Activated CD4-positive, alpha-beta memory T cell treated with anti-CD3 and anti-CD28 coated beads for 36 hours (primary cell): ENCODE measurements at places on chromosomes 12 and 14.

DNA sequence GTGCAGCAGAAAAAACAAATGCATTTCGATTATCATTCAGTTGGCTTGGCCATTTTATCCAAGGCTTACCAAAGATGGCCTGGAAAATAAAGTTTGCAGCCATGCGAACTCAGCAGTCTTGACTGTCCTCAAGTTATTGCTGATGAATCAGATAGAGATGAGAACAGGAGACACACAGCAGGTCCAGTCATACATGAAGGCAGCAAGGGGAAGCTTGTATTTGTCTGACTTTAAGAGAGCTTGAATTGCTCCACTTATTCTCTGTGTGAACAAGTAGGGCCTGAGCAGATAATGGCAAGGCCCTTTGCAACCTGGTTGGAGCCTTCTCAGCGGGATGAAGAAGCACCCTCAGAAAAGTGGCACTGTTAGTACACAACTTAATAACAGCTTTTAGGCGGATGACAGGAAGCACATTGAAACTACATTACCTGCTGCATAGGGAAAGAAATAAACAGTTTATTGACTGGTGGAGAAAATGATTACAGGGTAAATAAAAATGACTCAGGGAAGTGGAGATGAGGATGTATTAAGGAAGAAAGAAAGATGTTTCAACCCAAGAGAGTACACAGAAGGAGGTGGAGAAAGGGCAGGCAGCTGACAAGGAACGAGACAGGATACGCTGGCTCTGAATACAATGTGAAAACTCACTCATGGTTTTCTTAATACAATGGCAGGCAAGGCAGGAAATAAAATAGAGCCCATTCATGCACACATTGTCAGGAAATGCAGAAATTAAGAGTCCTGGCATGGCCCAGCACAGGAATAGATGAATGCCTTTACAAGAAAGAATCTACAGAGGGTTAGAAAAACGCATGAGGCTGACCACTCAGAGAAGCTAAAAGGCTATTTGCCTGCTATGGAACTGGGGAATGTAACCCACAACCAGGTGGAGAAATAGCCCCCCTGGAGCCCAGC is 128.4 kb downstream of the GALC start:
- DNase-seq: no peak

- DNase-seq: no peak
Measured at GRCh38 chr12:64072916-64073575, 149.1 kb downstream of the KICS2 start.

DNA sequence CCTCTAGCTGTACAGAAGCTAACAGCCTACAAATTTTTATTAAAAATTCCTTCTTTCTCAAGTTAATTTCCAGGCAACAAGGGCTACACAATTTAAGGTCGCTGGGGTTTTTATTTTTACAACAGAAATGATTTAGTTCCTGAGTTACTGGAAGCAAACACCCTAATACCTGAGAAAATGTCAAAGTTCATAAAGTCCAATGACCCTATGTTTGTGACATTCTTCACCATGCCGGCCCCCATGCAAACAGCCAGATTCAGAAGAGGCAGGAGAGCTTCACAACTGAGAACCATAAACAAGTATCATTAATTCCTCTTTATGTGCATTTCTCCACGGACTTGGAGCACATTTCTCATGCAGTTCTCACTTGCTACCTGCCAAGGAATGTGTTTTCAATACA is 236.2 kb upstream of the EGLN3 start:
- DNase-seq: no peak

GRCh38 chr12:95213119-95213518 is 4.1 kb downstream of the FGD6 start:
- DNase-seq: no peak

DNA sequence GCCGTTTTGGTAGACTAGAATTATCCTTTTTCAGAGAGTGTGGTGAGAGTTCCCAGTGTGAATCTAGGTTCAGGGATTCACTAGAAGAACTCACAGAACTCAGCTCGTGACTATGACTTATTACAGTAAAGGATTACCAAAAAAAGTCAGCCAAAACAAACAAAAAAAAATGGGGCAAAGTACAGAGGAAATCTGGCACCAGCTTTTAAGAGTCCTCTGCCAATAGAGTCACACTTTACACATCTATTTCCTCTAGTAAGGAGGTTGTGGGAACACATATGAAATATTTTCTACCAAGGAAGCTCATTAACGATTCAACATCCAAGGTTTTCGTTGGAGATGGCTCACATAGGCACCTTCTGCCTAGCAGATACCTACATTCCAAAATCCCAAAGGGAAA is 28.2 kb downstream of the TSPAN19 start:
- DNase-seq: no peak

DNA sequence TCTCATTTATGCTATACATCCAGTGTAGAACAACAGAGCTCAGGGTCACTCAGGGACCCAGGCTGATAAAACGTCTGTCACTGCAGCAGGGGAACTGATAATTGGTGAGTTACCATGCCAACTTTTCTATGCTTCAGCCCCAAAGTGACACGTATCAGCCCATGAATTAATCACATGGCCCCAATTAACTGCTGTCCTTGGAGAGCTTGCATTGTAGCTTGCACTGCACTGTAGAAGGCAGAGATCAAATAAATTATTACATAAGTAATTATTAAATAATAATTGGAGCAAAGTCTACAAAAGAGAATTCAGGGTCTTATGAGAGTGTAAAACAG is 144.6 kb downstream of the SUDS3 start:
- DNase-seq: no peak

DNA sequence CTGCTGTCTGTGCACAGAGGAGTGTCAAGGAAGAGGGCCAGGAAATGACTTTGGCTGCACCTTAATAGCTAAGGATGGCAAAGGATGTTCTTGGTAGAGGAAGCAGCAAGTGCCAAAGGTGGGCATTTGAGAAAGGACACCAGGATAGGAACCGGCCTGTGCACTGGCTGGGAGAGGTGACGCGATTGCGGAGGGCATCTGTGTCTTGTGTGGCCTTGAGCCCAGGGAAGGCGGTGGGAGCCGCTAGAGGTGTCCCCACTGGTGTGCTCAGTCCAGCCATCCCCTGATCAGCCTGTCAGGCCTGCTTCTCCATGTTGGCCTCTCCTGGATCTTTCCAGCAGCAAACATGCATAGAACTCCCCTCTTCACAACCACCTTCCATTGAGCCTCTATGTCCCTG is 30.2 kb downstream of the PAPLN start:
- DNase-seq: no peak
